HTR-8/SVneo (cell line): ENCODE measurements at places on chromosomes 4 and X.
A peak's percentile ranks its signal among the peaks of the same experiment; 100 is the strongest.

GRCh38 chr4:185005219-185005819 is 13.0 kb upstream of the HELT start:
- peak; percentile 80 for DNase-seq

GRCh38 chr4:17557880-17558279 is 19.1 kb upstream of the LAP3 start:
- DNase-seq = no peak

DNA sequence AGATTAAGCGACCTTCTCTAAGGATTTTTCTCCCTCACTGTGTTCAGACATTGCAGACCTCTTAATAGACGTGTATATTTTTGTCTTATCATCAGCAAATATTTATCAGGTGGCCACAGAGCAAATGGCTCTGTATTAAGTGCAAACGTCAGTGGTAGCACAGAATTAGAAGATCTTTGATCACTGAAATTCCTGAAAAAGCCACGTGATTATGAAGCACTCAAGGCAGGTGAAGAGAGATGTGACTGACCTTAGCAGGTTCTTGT is 105.9 kb upstream of the TBC1D9 start:
- DNase-seq = no peak

- no peak for DNase-seq
Observed at GRCh38 chr4:3070709-3071500, 3.4 kb downstream of the HTT-AS start.

- no peak for DNase-seq
Observed at GRCh38 chr4:5144384-5144783, 93.1 kb downstream of the STK32B start.

DNA sequence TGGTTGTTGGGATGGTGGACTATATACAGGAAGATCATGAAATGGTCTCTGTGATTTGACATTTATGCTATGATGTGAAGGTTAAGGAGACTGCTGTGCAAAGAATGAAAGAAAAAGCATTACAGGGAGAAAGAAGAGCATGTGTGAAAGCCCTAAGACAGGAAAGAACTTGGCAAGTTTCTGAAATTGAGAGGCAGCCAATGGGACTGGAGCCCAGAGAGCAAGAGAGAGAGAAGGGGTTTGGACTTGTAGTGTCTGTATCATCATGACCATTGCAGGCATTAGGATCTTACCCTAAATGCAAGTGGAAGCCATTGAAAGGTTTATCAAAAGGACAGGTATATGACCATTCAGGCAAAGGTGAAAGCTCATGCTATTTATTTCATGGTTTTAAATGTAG is 147.1 kb downstream of the NAA11 start:
- DNase-seq = no peak

- DNase-seq = peak; percentile 82
Observed at GRCh38 chr4:40333921-40334352, 1.2 kb upstream of the CHRNA9 start.
